ENCODE measurements at places on chromosomes 1 and 21. TPM values are rescaled to one million over a fixed set of nuclear protein-coding genes. Genes with fewer than 3 reads are reported as not detected.

DNA sequence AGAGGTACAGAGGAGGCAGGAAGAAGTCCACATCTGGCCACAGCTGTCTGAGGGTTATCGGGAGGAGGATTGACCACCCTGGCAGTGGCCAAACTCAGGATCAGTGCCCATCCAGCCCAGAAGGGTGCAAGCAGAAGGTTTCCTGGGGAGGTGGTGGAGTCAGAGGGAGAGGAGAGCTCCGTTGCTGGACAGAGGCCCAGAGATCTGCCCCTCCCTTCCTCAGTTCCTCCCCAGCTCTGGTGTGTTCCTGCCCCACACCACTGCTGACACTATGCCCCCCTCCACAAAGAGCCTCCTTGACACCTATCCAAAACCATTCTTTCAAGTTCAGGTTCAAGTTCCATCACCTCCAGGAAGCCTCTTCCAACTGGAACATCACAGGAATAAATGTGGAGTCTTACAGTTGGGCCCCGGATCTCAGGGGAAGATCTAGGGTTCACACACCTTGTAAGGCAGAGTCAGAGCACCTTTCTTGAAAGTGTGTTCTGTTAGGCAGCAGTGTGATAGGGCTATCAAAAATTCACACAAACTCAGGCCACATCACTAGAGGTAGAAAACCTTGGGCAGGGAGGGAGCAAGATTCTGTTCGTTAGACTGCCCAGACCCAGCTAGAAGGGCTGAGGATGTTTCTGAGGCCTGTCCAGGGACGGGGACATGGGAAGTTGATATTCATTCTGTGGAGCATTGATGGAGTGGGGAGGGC is 7.4 kb downstream of the LDLRAD1 start:
- no peak overlapping the region for H3K4me3 ChIP-seq
- H3K27me3 ChIP-seq, result no peaks in the 10 kb centered on the region
- no peaks in the 10 kb centered on the region for H3K36me3 ChIP-seq
- no peaks in the 10 kb centered on the region for H3K4me1 ChIP-seq

GRCh38 chr1:86259390-86259789 is 102.8 kb upstream of the COL24A1 start:
- H3K4me1 ChIP-seq, result no peaks in the 10 kb centered on the region
- H3K36me3 ChIP-seq, result no peaks in the 10 kb centered on the region
- no peaks in the 10 kb centered on the region for H3K27me3 ChIP-seq
- no peak for DNase-seq
- H3K27ac ChIP-seq, result no peak overlapping the region
- H3K4me3 ChIP-seq, result no peak overlapping the region

The NBPF20 gene
- total RNA-seq, result 1.8 TPM

The PADI2 gene
- total RNA-seq, result 1.2 TPM

- H3K27me3 ChIP-seq, result no peaks in the 10 kb centered on the region
- H3K36me3 ChIP-seq, result no peaks in the 10 kb centered on the region
- H3K27ac ChIP-seq, result peak overlapping the region; percentile 99
- peaks cover 34% of the 10 kb centered on the region for H3K4me1 ChIP-seq
- H3K4me3 ChIP-seq, result no peak overlapping the region
- peak; percentile 88 for DNase-seq
These were observed 3.5 kb upstream of the PIGV start for GRCh38 chr1:26784023-26784871.

DNA sequence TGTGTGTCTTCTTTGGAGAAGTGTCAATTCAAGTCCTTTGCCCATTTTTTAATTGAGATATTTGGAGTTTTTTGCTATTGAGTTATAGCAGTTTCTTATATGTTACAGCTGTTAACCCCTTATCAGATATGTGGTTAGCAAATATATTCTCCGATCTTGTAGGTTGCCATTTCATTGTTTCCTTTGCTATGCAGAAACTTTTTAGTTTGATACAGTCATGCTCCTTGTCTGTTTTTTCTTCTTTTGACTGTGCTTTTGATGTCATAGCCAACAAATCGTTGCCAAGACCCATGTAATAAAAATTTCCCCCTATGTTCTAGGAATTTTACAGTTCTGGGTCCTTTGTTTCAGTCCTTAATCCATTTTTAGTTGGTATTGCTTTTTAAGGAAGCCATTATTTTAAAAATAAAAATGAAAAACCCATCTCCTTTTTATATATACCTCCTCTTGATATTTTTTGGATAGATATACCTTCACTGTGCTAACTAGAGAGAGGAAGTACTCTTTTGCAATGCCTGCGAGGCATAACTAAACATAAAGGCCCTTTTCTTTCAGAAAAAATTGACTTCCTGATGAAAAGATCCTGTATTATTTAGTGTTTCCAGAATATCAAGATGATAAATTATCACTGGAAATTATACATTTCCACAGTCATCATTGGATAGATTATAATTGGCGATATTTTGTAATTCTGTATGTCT is 127.8 kb downstream of the HS2ST1 start:
- no peak overlapping the region for H3K4me3 ChIP-seq
- no peak for DNase-seq
- H3K27ac ChIP-seq, result no peak overlapping the region
- no peaks in the 10 kb centered on the region for H3K4me1 ChIP-seq

DNA sequence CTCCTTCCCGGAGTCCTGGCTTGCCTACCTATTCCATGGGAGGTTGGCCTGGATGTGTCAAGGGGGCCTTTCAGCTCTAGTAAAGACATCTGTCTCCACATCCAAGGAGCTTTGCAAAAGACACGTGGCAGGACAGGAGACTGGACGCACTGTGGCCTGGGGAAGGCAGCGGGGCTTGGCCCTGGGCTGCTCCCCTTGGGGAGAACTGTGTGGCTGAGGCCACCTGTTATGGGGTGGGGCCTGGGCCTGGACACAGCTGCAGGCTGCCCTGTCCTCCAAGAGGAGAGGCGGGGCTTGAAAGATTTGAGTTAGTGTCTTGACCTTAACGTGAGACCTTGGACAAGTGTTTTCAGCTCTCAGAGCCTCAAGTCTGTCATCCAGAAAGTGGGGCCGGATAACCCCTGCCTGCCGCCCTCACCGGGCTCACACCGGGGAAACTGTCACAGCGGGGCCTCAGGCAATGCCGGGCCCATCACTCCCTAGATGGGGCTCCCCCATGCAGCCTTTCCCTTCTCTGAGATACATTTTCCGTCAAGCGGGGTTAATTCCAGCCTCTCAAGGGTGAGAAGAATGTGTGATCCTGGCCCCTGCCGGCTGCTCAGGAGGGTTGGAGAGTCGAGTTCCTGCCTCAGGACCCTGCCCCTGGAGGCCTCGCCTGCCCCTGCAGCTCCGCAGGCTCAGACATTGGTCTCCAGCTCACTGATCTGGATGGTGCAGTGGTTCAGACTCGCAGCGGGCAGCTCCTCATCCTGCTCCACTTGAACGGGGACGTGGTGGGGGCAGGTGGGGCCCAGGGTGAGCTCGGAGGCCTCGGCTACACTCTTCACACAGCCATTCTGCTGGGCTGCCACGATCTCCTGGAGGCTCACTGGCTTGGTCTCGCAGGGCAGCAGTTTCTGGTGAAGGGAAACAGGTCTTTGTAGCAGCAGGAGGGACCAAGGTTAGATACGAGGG is 25.6 kb downstream of the PODN start:
- no peaks in the 10 kb centered on the region for H3K4me1 ChIP-seq
- H3K27ac ChIP-seq, result no peak overlapping the region
- no peak for DNase-seq
- no peaks in the 10 kb centered on the region for H3K36me3 ChIP-seq

The TMED5 gene
- 37.1 TPM for total RNA-seq

DNA sequence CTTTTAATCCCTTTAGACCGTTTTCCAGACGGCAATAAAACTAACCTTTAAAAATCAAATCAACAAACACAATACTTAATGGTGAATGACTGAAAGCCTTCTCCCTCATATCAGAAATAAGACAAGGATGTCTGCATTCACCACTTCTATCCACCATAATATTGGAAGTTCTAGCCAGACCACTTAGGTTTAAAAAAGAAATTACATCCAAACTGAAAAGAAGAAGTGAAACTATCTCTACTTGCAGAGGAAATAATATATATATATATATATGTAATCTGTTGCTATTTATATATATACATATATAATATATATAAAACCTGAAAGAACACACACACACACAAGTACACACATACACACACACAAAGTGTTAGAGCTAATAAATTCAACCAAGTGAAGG is 100.4 kb downstream of the BRINP3 start:
- no peak overlapping the region for H3K27ac ChIP-seq
- no peaks in the 10 kb centered on the region for H3K36me3 ChIP-seq
- no peak for DNase-seq
- H3K27me3 ChIP-seq, result no peaks in the 10 kb centered on the region
- no peak overlapping the region for H3K4me3 ChIP-seq

The MAP7D1 gene
- total RNA-seq, result 64.1 TPM

The MCOLN2 gene
- 0.31 TPM for total RNA-seq

- H3K36me3 ChIP-seq, result no peaks in the 10 kb centered on the region
- no peak overlapping the region for H3K4me3 ChIP-seq
- no peak for DNase-seq
- no peaks in the 10 kb centered on the region for H3K27me3 ChIP-seq
- no peak overlapping the region for H3K27ac ChIP-seq
- no peaks in the 10 kb centered on the region for H3K4me1 ChIP-seq
These were observed 655.0 kb upstream of the CAMK1G start for GRCh38 chr1:208928349-208929010.

The ADORA1 gene
- 0.60 TPM for total RNA-seq

The RGS18 gene
- total RNA-seq, result 0.61 TPM

DNA sequence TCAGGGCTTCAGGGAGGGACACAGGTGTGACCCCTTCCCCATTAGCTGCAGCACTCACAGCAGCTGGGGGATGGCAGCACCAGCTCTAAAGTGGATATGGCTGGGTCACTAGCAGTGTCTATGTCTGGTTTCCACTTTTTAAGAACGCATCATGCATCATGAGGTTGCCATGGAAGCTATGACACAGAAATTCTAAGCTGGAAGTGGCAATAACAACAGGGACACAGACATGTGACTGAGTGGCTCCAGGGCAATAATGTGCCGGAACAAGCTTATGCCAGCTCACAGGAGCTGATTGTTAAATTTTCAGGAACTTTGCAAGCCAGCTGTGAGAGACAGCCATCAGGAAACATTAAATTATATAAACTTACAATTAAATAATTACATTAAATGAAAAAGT is 51.2 kb upstream of the NFASC start:
- DNase-seq, result no peak
- H3K27me3 ChIP-seq, result no peaks in the 10 kb centered on the region
- peaks cover 16% of the 10 kb centered on the region for H3K4me1 ChIP-seq
- no peak overlapping the region for H3K27ac ChIP-seq

The PRAMEF1 gene
- not detected for total RNA-seq

DNA sequence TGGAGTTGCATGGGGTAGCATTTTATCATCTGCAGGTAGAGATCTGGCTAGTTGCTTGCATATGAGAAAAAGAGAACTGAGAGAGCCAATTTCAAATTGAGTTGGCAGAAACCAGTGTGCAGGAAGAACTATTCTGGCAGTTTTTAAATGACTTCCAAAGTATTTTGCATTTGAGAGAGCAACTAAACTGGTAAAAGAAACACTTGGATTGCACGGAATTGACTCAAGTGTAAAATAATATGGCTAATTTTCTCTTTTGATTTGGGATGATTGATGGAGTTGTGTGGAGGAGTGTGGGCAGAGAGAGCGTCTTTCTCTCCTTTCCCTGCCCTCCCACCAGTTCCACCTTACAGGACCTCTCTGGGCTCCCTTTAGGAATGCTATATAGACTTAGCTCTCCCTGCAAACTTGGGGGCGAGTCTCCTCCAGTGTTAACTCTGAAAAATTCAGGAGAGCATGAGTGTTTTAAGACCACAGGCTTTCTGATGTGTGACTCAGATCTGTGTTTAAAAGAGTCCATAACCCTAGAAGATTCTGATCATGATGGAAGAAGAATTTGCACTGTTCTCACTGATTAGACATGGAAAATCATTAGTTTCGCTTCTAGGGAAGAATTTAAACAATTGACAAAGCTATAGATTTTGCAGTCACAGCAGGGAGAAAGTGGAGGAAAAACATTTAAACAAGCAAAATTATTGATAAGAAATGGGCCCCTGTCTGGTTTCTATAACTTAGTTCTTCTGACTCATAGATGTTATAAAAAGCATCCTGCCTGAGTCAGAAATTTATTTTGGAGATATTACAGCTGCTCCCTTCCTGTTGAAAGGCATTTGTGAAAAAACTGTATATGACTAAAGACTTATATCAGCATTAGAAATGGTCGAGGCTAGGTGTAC is 24.9 kb upstream of the CTBS start:
- H3K27ac ChIP-seq, result no peak overlapping the region
- no peak overlapping the region for H3K4me3 ChIP-seq
- H3K27me3 ChIP-seq, result no peaks in the 10 kb centered on the region
- H3K4me1 ChIP-seq, result no peaks in the 10 kb centered on the region
- H3K36me3 ChIP-seq, result no peaks in the 10 kb centered on the region

The OR10T2 gene
- not detected for total RNA-seq

- no peaks in the 10 kb centered on the region for H3K27me3 ChIP-seq
- H3K27ac ChIP-seq, result peak overlapping the region; percentile 89
- no peaks in the 10 kb centered on the region for H3K4me1 ChIP-seq
- H3K36me3 ChIP-seq, result no peaks in the 10 kb centered on the region
- H3K4me3 ChIP-seq, result peak overlapping the region; percentile 94
These were observed 2.6 kb upstream of the ZBTB18 start for GRCh38 chr1:244048256-244049161.

The LCE1A gene
- total RNA-seq, result not detected

The AIM2 gene
- total RNA-seq, result not detected

DNA sequence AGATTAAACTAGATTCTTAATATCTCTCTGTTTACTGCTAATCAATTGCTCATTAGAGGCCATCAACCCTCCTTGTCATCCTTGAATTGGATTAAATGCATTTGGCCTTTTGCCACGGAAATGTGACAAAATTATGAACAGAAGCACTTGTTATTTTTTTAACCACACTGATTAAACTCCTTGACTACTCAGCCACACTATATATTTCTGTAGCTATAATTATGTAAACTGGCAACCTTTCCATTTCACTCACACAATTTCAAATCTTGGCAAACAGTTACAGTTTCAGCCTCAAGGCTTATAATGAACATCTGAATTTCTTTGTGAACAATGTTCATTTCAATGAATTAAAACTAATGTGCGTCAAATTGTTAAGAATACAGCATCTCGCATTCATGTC is 10.1 kb downstream of the ADAMTS5 start:
- no peak overlapping the region for H3K27ac ChIP-seq
- H3K27me3 ChIP-seq, result no peaks in the 10 kb centered on the region
- H3K4me3 ChIP-seq, result no peak overlapping the region
- DNase-seq, result no peak
- H3K4me1 ChIP-seq, result peaks cover 11% of the 10 kb centered on the region

DNA sequence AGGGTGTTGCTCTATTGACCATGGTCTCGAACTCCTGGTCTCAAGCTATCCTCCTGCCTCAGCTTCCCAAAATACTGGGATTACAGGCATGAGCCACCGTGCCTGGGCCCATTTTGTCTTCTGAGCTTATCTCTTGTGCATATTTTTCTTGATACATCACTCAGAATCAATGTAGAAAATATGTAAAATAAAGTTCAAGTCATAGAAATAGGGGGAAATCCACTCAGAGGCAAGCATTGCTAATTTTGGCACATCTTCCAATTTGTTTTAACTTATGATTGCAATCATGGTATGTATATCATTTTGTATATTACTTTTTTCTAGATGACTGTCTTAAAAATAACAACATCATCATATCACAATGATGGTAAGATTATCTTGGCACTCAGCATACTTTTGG is 21.6 kb downstream of the RIT1 start:
- H3K27ac ChIP-seq, result no peak overlapping the region
- no peak for DNase-seq
- no peaks in the 10 kb centered on the region for H3K36me3 ChIP-seq
- no peaks in the 10 kb centered on the region for H3K27me3 ChIP-seq

GRCh38 chr1:66266756-66267155 is 267.2 kb upstream of the SGIP1 start:
- H3K4me1 ChIP-seq, result peaks cover 6% of the 10 kb centered on the region
- H3K27me3 ChIP-seq, result no peaks in the 10 kb centered on the region
- no peak overlapping the region for H3K4me3 ChIP-seq
- H3K27ac ChIP-seq, result no peak overlapping the region
- H3K36me3 ChIP-seq, result no peaks in the 10 kb centered on the region

Measured in ovary (tissue), 10 donors.